Left renal pelvis (tissue), 4 donors: ENCODE measurements at places on chromosomes 3 and 15.

DNA sequence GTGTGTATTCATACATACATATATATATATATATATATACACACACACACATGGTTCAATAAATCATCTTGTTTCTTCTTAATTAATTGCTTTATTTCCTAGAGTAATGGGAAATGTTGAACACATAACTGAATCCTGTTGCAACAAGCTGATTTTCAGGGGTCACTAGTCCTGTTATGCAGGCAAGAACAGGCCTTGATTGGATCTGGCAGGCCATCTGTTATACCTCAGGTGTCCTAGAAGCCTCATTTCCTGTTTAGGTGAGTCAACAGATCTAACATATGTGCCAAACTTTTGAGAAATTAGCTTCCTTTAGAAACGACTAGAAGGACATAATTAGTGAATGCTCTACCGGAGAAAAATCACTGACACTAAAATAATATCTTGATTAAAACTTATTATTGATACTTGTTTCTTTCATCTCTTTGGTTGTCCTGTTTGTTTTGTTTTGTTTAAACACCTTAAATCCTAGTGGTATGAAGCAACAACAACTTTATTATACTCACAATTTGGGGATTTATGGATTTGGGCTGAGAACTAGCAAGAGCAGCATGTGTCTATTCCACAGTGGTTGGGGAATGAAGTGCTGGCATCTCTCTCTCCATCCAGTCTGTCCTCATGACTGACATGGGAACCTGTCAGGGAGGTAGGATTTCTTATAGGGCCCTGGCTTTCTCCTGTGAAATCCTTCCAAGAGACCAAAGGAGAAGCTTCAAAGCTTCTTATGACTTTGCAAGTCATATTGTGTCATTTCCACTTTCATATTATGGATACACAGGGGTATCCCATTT lies 552.6 kb downstream of the NSUN3 start:
- DNase-seq, result no peak

DNA sequence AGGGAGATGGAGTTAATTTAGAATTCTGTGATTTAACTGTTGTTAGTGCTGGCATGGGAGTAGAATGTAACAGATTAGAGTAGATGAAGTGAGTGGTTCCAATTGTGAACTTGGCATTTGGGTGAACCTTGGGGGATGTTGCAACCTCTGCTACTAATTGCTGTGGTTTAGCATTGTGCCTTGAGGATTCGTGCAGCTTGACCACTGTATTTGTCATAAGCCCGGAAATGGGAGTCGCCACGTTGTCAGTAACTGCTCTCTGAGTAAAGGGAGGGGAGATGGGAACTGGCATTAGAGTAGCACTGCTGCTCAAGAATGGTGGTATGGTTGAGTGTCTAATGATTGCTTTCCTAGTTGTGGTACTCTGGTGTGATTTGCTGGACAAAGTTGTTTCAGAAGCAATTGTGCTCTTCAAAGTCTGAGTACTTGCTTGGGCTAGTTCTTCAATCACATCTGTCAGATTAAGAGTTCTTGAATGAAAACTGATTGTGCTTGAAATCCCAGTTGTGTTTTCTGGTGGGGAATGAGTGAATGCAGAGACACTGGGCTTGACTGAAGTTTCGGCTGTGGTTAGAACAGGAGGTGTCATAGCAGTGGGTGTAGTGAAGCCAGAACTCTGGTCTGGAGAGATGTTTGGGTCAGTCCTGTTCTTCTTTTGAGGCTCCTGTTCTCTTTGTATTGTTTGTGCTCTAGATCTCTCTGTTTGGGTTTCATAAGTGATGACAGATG lies 15.4 kb downstream of the IGSF10 start:
- no peak for DNase-seq

DNA sequence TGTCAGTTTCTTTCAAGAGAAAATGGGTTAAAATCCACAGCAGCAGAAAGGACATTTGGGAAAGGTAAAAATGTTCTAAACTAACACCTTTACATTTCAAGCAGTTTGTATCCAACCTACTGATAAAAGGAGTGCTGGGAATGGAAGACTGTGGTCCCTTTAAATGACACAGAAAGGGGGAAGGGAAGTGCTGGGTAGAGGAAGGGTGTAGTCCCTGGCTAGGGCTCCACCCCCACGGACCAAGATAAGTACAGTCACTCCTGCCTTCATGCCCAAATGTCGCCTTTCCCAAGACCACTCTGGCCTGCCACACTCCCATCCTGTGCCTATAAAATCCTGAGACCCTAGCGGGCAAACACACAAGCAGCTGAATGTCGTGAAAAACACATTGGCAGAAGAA lies 350.9 kb upstream of the POU1F1 start:
- no peak for DNase-seq

- no peak for DNase-seq
These were observed 29.8 kb downstream of the LDHAL6B start for GRCh38 chr15:59236394-59236793.
